Dermis blood vessel endothelial cell (primary cell): ENCODE measurements at places on chromosomes 5 and 9.

DNA sequence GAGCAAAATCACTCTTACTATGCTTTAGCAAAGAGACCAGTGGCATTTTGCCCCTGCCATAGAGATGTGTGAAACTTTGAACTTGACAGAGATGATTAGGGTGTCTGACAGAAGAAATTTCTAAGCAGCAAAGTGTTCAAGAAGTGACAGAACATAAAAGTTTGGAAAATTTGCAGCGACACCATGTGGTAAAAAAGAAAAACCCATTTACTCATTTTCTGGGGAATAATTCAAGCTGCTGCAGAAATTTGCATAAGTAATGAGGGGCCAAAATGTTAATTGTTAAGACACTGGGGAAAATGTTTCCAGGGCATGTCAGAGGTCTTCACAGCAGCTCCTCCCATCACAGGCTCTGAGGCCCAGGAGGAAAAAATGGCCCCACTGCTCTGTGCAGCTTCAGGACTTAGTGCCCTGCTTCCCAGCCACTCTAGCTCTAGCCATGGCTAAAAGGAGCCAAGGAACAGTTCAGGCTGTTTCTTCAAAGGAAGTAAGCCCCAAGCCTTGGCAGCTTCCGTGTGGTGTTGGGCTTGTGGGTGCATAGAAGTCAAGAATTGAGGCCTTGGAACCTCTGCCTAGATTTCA lies 6.1 kb upstream of the AP3B1 start:
- DNase-seq = peak; percentile 45

GRCh38 chr9:35516479-35516878 lies 26.6 kb downstream of the RUSC2 start:
- peak; percentile 63 for DNase-seq

DNA sequence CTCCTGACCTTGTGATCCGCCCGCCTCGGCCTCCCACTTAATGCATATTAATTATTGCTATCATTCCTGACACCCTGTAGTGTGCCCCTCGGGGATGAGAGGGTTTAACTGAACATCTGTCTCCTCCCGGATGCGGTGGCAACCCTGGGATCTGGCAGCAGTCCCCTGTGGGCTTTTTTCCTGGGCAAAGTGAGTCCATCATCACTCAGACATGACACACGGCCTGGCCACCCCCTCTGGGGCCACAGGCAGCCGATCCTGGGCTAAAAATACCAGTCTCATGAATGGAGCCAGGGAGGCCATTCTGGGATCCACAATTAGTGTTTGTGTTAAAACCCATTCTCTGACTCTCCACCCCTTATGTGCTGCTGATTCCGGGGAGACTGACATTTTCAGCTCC lies 161.2 kb downstream of the RGS3 start:
- DNase-seq = no peak

DNA sequence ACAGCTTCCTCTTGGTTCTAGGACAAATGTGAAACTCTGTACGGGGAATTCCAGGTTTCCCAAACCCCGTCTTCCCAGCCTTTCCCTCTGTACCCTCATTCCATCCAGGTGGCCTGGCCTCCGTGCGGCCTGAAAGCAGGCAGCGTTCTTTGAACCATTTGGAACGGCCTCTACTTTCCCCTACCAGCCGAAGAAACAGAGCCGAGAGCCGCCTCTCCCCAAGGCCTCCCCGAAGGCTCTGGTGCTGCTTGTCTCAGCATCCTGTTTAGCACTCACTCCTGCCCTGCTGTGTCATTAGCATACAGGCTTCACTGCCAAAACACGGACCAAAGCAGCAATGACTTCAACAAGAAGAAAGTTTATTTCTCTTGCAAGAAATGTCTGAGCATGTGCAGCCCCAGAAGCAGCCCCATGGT lies 137.7 kb downstream of the HSD17B3 start:
- DNase-seq = no peak
